ENCODE measurements at places on chromosomes 11 and 22. TPM values are rescaled to one million over a fixed set of nuclear protein-coding genes. Genes with fewer than 3 reads are reported as not detected.

GRCh38 chr11:92770419-92770818 lies 199.0 kb upstream of the MTNR1B start:
- H3K4me3 ChIP-seq = no peak overlapping the region
- no peaks in the 10 kb centered on the region for H3K36me3 ChIP-seq
- no peaks in the 10 kb centered on the region for H3K27me3 ChIP-seq
- DNase-seq = no peak

DNA sequence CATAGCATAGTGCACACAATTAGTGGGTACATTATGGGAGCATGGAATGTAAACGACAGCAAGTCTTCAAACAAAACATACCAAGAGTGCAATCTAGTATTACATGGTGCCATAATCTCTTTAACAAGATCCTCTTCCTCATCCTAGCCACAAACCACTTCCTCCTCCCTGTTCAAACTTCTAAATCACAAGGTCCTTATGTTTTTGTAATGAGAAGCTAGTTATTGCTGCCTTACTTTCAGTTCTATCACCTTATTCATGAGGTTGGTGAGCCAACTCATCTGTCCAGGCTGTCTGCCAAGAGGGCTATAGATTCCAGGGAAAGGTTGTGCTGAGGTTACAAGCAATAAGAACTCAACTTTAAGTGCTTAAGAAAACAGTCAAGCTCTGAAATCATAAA lies 195.4 kb upstream of the ARHGAP20 start:
- no peak for DNase-seq
- H3K27ac ChIP-seq = no peak overlapping the region
- no peaks in the 10 kb centered on the region for H3K27me3 ChIP-seq
- H3K4me3 ChIP-seq = no peak overlapping the region
- H3K4me1 ChIP-seq = no peaks in the 10 kb centered on the region
- no peaks in the 10 kb centered on the region for H3K36me3 ChIP-seq

- H3K4me1 ChIP-seq = no peaks in the 10 kb centered on the region
- H3K36me3 ChIP-seq = no peaks in the 10 kb centered on the region
These were observed 29.0 kb downstream of the GLYATL1 start for GRCh38 chr11:58968251-58968711.

GRCh38 chr11:34006876-34007275 lies 44.7 kb upstream of the CAPRIN1 start:
- H3K36me3 ChIP-seq = no peaks in the 10 kb centered on the region
- H3K4me3 ChIP-seq = no peak overlapping the region
- DNase-seq = no peak
- peaks cover 13% of the 10 kb centered on the region for H3K27me3 ChIP-seq
- peaks cover 11% of the 10 kb centered on the region for H3K4me1 ChIP-seq

- H3K4me3 ChIP-seq = no peak overlapping the region
- peaks cover 4% of the 10 kb centered on the region for H3K27me3 ChIP-seq
- H3K27ac ChIP-seq = no peak overlapping the region
- H3K36me3 ChIP-seq = no peaks in the 10 kb centered on the region
- peaks cover 13% of the 10 kb centered on the region for H3K4me1 ChIP-seq
These were observed 5.7 kb downstream of the DIXDC1 start for GRCh38 chr11:111942829-111943228.

DNA sequence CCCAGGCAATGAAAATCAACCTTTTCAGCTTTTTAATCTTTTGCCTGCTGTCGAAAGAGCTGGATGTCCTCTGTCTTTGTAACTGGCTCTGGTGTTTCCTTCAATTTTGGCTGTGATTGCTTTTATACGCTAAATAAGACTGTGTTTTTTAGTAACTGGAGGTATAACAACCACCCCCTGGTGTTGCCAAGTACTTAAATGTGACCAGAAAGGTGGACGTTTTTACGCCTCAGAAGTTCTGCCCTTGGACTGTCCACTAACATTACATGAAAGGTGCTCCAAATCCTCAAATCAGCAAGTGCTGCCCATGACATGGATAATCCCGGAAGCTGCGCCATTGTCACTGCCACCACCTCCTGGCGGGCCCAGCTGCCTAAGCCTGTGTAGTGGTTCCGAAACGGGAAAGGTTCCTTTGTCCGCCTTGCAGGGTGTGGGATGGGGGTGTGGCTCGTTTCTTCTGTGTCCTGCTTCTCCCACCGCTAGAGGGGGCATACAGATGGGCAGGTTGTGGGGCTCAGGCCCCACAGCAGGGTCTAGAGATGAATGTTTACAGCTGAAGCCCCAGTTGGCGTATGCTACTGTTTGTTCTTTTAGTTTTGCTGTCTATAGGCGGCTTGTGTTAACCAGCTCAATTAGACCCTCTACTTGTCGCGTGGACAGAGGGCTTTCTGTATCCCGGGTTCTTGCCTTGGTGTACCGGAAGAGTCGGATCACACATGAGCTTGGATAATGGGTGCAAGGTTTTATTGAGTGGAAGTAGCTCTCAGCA lies 82.2 kb upstream of the SEPTIN5 start:
- H3K27me3 ChIP-seq = peaks cover 7% of the 10 kb centered on the region
- peaks cover 5% of the 10 kb centered on the region for H3K36me3 ChIP-seq
- no peak for DNase-seq
- H3K4me1 ChIP-seq = peaks cover 12% of the 10 kb centered on the region

DNA sequence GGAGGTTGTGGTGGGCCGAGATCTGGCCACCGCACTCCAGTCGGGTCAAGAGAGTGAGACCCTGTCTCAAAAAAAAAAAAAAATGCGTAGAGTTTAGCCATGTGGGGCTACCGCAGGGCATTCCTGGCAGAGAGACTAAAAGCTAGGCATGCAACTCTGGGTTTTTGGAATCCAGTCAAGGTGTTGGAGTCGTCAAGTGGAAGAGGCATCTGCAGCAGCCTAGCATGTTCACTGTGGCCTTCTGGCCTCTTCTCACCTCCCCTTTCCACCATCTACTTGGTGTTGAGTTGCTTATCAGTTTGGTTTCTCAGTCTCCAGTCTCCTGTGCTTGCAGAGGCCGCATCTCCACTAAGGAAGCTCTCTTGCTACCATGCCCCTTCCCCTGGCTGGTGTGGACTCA lies 572.5 kb downstream of the NTM start:
- H3K4me1 ChIP-seq = peaks cover 2% of the 10 kb centered on the region
- no peak for DNase-seq
- H3K4me3 ChIP-seq = no peak overlapping the region
- H3K27ac ChIP-seq = no peak overlapping the region
- no peaks in the 10 kb centered on the region for H3K36me3 ChIP-seq

DNA sequence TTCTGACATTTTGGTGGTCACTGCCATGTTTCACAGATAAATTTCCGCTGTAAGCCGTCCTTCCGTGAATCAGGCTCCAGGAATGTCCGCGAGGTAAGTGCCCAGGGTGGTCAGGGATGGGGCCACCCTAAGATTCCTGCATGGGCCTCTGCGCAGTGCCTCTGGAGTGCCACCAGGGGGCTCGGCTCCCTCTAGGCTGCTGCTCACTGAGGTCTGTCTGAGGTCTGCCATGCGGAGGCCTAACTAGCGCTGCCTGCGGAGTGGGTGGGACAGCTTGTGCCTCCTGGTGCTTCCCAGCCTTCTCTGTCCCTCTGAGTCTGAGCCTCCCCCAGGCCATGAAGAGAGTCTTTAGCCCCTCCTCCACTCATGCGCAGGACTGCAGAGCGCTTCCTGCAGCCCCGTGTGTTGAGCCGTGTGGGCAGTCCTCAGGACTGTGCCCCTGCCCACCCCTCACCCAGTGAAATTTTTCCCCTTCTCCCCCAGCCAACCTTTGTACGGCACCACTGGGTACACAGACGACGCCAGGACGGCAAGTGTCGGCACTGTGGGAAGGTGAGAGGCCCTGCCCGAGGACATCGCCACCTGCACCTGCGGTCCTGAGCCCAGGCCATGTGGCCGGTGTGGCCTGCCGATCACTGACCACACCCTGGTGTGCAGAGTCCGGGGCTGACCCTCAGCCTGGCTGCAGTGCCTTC lies 11.9 kb upstream of the MDK start:
- DNase-seq = peak; percentile 88
- peak overlapping the region; percentile 52 for H3K27ac ChIP-seq
- peak overlapping the region; percentile 20 for H3K4me3 ChIP-seq
- H3K36me3 ChIP-seq = no peaks in the 10 kb centered on the region

DNA sequence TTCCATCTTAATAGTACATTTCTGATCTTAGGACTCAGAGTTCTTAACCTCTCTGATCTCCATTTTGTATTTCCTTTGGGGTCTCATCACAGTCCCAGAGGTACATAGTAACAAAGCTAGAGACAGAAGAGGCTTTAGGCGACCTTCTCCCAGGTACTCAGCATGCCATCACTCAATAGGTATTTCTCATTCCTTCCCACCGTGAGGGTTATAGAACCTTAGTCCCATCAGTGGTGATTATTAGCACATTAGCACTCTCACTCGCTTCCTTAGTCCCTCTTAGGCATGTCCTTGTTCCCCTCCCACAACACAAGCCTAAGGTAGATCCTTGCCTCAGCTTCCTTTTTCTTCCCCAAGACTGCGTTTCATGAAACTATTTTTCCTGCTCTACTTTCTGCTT lies 14.7 kb downstream of the SWAP70 start:
- H3K36me3 ChIP-seq = no peaks in the 10 kb centered on the region
- no peak overlapping the region for H3K4me3 ChIP-seq
- H3K4me1 ChIP-seq = peaks cover 3% of the 10 kb centered on the region
- no peak overlapping the region for H3K27ac ChIP-seq
- DNase-seq = no peak

STX3 gene
- 42.1 TPM for total RNA-seq

PARVB gene
- 7.7 TPM for total RNA-seq

OR10D3 gene
- 0.29 TPM for total RNA-seq

RNH1 gene
- 85.9 TPM for total RNA-seq
